Endothelial cell (in vitro differentiated cells): ENCODE measurements at places on chromosomes 13 and 19.

GRCh38 chr19:18496980-18497256 lies 25.0 kb downstream of the ELL start:
- DNase-seq, result no peak

GRCh38 chr19:46232029-46232428 lies 2.5 kb downstream of the IGFL1 start:
- no peak for DNase-seq

GRCh38 chr19:16898361-16899015 lies 9.7 kb downstream of the F2RL3 start:
- no peak for DNase-seq

GRCh38 chr13:48496271-48497161 lies 36.4 kb downstream of the RCBTB2 start:
- DNase-seq, result no peak

DNA sequence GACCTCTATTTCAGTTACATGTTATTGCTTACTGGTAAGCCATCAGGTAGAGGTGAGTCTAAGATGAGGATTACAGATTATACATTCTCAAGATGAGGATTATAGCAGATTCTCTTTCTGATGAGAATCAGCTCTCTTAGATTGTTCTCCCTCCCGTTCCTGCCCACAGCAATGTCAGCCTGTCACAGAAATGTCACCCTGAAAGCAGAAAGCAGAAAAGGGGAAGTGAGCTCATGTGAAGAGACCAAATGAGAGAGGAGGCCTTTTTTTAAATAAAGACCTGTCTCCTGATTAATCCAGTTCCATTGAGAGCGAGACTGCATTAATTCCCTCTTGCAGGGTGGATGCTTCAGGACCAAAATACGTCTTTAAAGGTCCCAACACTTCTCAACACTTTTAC lies 445.6 kb downstream of the KCTD12 start:
- DNase-seq, result no peak

DNA sequence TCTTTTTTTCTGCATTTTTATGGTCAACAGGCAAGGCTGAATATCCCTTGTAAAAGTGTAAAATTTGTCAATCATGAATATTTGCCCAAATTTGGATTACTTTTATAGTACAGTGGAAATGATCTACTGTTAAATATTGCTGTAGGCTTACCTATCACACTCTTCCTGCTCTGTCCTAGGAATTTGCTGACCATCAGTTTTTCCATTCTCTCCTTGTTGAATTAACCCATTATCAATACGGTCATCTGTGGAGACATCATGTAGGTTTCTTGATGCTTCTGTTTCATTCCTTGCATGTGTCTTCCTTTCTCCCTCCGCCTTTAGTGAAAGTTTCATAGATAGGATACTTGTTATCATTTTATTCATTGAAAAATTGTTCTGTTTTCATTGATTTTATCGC lies 139.6 kb upstream of the TUBA3C start:
- no peak for DNase-seq
